ENCODE measurements at places on chromosomes 2 and 18.

DNA sequence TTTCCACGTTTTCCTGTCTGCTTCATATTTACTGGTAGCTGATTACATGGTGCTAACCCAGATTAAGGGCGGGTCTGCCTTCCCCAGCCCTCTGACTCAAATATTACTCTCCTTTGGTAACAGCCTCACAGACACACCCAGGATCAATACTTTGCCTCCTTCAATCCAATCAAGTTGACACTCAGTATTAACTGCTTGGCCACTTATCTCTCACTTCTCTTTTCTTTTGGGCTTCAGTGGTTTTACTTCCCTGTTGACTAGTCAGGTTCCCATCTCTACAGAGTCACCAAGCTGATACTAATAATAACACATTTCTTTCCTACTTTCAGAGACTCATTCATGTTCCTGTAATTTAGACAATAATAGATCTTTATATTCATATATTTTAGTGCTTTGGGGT is 302.2 kb upstream of the MAP2 start:
- no peak for DNase-seq

DNA sequence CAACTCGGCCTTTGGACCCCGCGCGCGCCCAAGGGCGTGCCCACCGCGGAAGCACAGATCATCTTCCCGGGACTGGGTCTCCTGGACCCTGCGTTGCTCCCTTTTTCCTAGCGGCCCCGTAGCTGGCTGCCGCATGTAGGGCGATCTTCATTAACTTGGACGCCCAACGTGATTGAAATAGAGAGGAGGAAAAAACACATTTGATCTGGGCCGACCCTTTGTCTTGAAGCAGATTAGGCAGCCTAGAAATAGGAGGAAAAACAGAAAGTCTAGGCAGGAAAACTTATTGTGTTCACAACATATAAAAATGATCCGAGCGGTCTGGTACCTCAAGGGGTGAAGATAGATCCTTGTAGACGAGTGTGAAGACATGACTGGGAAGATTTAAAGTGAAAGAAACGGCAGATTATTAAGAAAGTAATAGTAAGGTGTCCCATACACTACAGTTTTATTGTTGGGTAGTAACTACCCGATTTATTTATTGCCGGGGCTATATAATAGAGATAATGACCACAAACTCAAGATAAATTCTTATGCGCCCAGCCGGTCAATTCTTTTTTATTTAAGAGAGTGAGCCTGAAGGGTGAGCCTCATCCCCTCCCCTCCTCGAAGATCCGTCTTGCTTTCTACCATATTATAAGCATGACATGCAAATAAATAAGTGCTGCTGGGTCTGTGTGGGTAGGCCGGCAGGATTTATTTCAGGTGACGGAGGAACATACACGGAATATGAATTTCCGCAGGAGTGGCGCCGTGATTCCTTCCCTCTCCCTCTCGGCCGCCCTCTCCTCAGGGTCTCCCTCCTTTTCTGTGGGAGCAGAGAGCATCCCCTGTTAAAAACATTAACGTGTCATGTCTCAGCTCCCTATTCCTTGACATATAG is 147.4 kb downstream of the MEIS1 start:
- no peak for DNase-seq

DNA sequence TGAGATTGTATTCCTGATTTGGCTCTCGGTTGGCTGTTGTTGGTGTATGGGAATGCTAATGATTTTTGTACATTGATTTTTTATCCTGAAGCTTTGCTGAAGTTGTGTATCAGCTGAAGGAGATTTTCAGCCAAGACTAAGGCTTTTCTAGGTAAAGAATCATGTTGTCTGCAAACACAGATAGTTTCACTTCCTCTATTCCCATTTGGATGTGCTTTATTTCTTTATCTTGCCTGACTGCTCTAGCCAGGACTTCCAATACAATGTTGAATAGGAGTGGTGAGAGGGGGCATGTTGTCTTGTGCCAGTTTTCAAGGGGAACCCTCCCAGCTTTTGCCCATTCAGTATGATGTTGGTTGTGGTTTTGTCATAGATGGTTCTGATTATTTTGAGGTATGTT is 90.4 kb downstream of the CYP26B1 start:
- DNase-seq = no peak

DNA sequence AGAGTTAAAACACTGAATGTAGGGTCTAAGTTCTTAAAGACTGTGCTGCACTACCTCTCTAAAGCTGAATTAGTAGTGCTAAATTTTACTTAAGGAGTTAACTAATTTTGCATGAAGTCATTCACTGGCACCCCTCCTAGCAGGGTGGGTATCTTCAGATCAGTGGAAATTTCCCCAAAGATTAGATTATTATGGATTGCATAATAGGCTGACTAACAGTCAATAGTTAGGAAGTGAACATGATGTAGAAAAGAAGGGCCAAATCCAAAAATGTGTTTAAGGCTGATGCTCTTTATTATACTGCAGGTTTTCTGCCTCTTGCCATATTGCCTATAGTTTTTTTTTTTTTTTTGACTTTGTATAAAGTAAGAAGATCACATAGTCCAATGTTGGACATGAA is 5.2 kb downstream of the ZNF638 start:
- no peak for DNase-seq

DNA sequence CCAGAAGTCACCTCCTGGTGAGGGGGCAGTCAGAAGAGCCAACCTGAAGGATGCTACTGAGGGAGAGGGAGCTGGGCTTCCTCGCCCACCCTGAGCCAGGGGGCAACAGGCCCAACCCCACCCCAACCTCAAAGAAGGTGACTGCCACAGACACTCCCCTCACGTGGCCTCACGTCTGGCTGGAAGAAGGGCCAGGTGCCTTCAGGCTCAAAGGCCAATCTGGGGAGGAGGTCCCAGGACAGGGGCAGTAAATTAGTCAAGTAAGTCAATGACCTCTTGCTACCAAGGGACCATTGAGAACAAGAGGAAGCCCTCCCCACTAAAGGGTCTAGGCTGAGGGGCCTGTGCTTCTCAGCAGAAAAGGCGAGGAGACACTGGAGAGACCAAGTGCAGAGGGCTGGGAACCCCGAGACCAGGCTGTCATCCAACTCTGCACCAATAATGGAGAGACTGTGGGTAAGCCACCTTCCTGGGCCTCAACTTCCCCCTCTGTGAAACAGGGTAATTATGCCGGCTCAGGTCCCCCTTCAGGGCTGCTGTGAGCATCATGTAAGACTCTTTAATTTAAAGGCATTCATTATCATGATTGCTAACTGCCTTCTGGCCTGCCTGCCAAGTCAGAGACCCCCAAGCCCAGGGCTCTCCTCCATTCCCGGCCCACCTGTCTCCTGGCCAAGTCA is 20.2 kb upstream of the TNS1 start:
- DNase-seq = no peak

DNA sequence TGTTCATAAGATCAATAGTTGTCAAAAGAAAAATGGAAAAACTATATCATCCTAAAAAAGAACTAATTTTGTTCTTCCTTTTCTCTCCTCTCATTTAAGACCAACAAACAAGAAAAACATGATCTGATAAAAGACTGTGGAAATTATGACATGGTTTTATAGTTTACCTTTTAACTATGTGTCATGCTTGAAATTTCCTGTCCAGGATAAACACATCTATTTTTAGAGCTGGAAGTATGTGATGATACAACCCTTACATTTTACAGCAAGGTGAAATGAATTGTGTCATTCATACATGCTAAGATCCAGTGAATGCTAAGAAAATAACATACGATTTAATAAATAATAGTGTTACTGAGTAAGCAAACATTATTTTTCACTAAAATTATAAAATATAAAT is 89.9 kb downstream of the GULP1 start:
- DNase-seq = no peak

- no peak for DNase-seq
These were observed 68.9 kb upstream of the BOD1L2 start for GRCh38 chr18:57077786-57078552.

GRCh38 chr2:26401739-26402541 is at the start of gene DRC1:
Gene DRC1 (plus strand): TSS chr2:26401920. CDS start chr2:26401990, 70 bp downstream.
- peak; percentile 12 for DNase-seq

GRCh38 chr2:238929242-238930081 is 81.6 kb downstream of the TWIST2 start:
- no peak for DNase-seq

DNA sequence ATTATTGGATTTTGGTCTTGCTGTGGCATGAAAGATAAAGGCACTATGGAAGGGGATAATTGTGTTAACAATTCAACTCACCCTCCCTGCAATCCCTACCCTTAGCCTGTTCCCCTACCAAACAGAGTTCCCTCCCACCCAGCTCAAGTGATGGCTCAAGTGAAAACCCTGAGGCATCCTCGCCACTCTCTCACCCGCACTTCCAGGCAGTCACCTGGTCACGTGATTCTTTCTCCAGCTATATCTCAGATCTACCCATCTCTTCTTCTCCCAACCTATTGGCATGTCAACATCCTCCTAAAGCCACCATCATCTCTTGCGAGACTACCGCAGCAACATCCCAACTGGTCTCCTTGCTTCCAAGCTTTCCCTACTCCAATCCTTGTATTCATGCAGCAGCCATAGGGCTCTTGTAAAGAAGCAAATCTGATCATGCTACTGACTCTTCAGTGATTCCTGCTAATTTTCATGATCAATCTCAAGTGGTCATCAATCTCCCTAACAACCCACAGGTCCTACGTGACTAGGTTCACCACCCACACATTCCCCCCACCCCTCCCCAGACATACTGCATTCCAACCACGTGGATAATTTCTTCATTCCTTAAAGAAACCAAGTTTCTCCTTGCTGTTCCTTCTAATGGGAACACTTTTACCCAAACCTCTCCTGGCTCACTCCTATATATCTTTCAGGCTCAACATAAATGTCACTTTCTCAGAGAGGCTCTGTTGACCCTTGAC is 66.7 kb downstream of the MBD2 start:
- DNase-seq = no peak
